Stimulated activated CD4-positive, alpha-beta T cell treated with anti-CD3 and anti-CD28 coated beads, Interleukin-2, amount 100 ng/mL, for 24 hours (primary cell): ENCODE measurements at places on chromosomes 5 and 9.

GRCh38 chr9:106961623-106962022 is 98.7 kb downstream of the ZNF462 start:
- DNase-seq: no peak

GRCh38 chr5:111337688-111338087 is 113.5 kb downstream of the CAMK4 start:
- DNase-seq: no peak

DNA sequence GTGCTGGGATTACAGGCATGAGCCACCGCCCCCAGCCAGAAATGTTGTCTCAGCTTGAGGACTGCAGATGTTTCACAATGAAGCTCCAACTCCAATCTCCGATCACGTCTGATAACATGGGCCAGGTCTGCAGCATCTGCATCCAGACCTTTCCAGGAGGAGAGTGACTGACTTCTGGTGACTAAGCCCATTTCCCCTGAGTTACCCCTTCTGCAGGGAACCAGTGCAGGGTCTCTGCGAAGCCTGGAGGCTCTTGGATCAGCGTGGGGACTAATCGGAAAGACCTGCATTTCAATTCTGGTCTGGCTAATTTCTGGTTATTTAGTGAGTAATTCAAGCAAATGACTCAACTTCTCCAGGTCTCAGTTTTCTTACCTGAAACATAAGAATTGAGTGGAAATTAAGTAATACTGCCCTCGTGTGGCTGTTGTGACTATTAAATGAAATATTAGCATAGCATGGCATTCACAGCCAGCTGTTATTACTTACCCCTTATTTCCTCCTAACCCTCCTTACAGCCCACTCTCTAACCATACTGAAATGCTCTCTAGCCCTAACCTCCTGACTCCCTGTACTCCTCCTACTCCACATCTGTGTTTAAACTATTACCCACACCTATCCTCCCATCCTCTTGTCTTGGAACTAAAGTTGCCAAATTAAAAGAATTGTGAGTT is 2.2 kb upstream of the GNPDA1 start:
- DNase-seq: peak; percentile 62

DNA sequence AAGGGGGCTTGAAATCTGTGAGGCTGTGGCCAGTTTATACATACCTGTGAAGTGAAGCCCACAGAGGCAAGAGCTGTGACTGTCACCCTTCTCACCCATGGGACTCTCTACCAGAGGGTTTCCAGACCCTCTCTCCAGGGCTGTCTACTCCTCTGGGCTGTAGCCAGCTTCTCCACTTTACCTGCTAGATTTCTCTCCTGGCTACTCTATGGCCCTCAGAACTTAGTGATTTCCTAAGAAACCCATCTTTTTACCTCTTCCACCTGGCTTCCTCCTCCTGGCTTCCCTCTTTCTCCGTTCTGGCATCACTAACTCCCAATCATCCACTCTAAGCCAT is 78.0 kb downstream of the SEC61B start:
- no peak for DNase-seq
